ENCODE measurements at places on chromosomes 1 and 21.

DNA sequence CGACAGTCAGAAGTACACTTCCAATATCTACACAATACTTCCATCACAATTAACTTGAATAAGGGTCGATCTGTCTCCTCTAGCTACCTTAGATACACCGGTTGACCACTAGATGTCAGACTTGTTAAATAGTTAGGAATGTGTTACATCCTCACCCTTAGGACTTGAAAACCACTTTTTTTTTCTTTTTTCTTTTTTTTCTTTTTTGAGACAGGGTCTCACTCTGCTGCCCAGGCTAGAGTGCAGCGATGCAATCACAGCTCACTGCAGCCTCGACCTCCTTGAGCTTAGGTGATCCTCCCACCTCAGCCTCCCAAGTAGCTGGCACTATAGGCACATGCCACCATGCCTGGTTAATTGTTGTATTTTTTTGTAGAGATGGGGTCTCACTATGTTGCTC is 120.4 kb upstream of the GREM2 start:
- peak; percentile 75 for DNase-seq

DNA sequence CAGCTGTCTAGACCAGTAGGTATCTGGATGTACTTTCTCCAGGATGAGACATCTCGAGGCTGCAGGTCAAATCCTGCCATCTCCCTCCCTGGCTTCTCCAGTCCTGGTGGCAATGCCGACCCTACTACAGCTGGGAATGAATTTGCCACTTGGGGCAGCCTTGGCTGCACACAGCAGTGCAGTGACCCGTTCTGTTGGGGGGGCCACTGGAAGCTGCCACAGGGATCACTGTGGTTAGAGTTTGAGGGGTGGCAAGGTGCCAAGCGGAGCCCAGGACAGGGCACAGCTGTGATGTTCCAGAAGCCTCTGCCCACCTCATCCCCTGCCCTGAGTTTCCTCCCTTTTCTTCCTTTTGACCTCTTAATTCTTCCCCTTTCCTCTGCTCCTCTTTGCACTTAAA is 17.1 kb downstream of the COL6A2 start:
- no peak for DNase-seq

DNA sequence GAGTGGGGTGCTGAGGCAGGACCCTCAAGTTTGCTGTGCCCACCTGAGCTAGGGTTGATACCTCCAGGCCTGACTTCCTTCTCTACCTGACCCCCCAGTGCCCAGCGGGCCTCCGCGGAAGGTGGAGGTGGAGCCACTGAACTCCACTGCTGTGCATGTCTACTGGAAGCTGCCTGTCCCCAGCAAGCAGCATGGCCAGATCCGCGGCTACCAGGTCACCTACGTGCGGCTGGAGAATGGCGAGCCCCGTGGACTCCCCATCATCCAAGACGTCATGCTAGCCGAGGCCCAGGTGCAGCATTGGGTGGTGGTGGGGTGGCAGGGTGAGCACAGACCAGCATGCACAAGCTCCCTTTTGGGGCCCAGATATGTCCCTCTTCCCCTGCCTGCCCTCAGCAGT is 51.3 kb upstream of the KDM4A start:
- DNase-seq: no peak

GRCh38 chr1:207935166-207935583 is 24.2 kb upstream of the CD34 start:
- DNase-seq: no peak

DNA sequence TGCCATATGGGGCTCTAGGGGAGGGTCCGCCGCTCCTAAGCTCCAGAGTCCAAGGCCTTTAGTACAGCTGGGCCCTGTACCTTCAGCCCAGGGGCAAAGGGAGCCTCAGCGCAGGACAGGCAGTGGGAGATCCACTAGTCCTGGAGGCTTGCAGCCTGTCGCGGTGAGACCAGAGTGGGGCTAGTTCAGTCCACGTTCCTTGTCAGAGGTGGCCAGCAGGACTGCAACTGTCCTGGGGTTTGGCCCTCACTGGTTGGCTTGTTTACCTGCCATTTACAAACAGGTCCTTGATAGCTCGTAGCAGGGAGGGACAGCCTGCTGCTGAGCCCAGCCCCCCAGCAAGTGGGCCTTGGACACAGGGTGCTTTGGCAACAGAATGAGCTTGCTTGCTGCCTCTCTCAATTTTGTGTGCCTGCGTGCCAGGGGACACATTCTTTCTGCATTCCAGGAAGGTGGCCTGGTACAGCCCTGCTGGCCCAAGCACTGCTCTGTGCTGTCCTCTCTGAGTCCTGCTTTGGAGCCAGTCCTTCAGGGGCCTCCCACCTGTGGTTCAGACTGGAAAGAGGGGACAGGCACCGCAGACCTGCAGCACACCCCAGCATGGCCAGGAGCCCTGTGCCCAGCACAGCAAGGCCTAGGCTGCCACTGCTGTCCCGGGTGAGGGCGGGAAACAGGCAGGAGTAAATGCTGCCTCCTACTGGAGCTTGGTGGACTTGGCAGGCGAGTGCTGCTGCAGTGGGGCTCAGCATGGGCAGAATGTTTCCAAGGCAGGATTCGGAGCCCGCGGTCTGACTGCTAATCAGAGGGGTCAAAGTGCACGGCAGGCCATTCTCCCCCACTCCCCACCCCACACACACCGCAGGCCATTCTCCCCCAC is 15.2 kb downstream of the H6PD start:
- DNase-seq: peak; percentile 61

DNA sequence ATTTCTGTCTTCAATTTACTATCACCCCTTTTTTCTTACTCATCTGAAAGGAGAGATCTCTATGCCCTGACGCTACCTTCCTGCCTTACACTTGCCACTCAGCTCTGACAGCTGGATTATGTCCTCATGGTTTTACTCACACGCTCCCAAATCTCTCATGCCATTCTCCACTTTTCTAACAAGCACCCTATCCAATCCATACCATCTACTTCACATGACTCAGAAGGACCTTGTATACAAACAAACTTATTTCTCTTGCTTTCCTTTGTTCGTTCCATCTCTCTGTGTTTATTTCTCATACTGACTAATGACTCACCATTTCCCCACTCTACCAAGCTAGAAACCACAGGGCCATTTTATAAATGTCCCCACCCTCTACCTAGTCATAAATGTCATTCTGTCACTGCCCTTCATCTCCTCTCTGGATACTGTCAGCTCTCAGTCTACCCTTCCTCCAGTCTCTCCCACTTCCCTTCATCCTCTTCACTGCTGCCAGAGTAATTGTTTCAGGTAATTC is 87.3 kb downstream of the USP24 start:
- no peak for DNase-seq

- no peak for DNase-seq
Measured at GRCh38 chr1:245074232-245074747, 80.5 kb upstream of the KIF26B start.

- no peak for DNase-seq
Measured at GRCh38 chr1:154906621-154907081, 29.9 kb downstream of the PMVK start.

- no peak for DNase-seq
Measured at GRCh38 chr1:15522551-15522950, 1.5 kb downstream of the CASP9 start.

- DNase-seq: no peak
Measured at GRCh38 chr1:62355095-62355494, 35.9 kb upstream of the KANK4 start.

- no peak for DNase-seq
Measured at GRCh38 chr1:107459204-107459904, 318.5 kb downstream of the NTNG1 start.

- DNase-seq: peak; percentile 50
Measured at GRCh38 chr1:160117709-160118183, 2.2 kb downstream of the ATP1A2 start.

GRCh38 chr1:110811529-110811928 is 61.4 kb upstream of the CD53 start:
- no peak for DNase-seq

DNA sequence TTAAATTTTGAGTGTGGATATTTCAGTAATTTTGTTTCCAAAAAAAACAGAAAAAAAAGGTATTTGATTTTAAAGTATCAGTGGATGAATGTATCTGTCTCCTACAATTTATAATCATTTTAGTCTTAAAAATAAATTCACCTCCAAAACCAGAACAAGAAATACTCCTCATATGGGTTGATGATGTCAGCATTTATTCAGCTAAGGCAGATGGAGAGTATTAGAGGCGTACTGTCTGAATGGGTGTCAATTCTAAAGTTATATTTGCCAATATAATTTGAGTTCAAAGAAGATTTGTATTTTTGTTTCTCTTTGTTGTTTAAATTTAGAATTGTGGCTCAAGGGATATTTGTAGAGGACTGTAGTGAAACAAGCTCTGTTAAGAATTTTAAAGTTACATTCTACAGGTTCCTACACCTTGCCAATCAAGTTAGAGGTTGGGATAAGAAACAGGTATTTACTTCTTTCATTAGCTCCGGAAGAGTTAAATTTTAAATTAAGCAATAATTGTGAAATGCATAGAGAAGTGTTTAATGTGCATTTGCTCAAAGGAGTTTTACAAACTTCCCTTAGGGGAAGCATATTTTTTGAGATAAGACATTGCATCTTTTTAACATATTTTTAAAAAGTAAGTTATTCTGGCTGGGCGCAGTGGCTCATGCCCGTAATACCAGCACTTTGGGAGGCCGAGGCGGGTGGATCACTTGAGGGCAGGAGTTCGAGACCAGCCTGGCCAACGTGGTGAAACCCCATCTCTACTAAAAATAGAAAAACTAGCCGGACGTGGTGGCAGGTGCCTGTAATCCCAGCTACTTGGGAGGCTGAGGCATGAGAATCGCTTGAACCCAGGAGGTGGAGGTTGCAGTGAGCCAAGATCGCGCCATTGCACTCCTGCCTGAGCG is 1.2 kb downstream of the PLA2G4A start:
- DNase-seq: no peak

GRCh38 chr1:15113146-15113545 is 40.4 kb upstream of the TMEM51 start:
- no peak for DNase-seq

- no peak for DNase-seq
Measured at GRCh38 chr1:161311595-161312181, 1.9 kb upstream of the MPZ start.

DNA sequence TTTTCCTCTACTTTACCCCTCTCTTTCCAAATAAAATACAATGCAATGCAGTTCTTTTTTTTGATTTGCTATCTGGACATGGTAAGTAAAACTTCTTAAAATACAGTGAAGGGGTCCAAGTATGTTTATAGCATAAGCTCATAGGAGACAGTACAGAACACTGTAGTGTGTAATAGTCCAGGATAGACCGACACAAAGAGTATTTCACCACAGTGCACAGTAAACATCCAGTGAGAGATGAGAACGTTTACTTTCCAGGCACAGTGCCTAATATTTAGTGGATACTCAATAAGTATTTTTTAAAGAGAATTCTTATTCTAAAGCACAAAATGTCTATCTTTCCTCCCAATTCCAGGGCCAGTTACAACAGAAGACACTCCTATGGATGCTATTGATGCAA is 14.9 kb downstream of the MIA3 start:
- DNase-seq: no peak

- no peak for DNase-seq
Measured at GRCh38 chr1:229127301-229127700, 143.6 kb upstream of the RAB4A start.

GRCh38 chr1:2213576-2214505 is 14.3 kb upstream of the SKI start:
- peak; percentile 79 for DNase-seq

- DNase-seq: peak; percentile 57
Measured at GRCh38 chr1:6033986-6034749, 11.5 kb upstream of the KCNAB2 start.

GRCh38 chr1:114002492-114003239 is 23.4 kb downstream of the OLFML3 start:
- peak; percentile 82 for DNase-seq

GRCh38 chr1:18108299-18109057 is 880 bp downstream of the IGSF21 start:
- DNase-seq: no peak

- peak; percentile 47 for DNase-seq
Measured at GRCh38 chr1:202571719-202572339, 138.4 kb downstream of the SYT2 start.

- DNase-seq: no peak
Measured at GRCh38 chr1:206887701-206888100, 9.5 kb upstream of the IL24 start.

- DNase-seq: peak; percentile 23
Measured at GRCh38 chr1:111032295-111032897, 68.7 kb upstream of the LRIF1 start.

DNA sequence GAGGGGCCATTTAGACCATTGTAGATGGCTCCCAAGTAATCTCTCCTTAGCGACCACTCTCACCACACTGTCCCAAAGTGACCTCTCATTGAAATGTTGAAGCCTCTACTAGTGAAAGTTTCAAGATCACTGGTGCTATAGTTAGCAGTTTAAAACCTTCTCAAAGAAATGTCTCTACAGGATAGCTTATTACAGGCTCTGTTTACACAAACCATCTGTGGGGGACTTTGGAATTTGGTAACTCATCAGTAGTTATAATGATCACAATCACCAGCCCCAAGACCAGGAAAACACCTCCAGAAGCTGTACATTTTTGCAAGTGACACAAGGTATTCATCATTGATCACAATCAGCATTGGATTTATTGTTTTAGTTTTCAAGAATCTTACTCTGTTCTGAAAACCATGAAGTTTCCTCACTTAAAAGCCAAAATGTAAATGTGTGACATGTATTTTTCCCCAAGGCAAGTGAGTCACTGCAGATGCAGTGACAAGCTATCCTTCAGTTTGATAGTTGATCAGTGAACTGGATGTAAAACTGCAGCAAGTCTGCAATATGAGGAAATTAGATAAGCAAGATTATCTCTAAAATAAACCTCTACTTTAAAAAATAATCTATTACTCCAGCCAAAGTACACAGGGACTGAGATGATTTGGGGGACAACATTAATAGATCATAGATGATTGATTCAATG is 41.9 kb downstream of the C21orf91 start:
- DNase-seq: no peak
